ENCODE measurements at places on chromosomes 7 and 10. TPM values are rescaled to one million over a fixed set of nuclear protein-coding genes. Genes with fewer than 3 reads are reported as not detected.

Gene USP54
- 9.3 TPM for total RNA-seq

DNA sequence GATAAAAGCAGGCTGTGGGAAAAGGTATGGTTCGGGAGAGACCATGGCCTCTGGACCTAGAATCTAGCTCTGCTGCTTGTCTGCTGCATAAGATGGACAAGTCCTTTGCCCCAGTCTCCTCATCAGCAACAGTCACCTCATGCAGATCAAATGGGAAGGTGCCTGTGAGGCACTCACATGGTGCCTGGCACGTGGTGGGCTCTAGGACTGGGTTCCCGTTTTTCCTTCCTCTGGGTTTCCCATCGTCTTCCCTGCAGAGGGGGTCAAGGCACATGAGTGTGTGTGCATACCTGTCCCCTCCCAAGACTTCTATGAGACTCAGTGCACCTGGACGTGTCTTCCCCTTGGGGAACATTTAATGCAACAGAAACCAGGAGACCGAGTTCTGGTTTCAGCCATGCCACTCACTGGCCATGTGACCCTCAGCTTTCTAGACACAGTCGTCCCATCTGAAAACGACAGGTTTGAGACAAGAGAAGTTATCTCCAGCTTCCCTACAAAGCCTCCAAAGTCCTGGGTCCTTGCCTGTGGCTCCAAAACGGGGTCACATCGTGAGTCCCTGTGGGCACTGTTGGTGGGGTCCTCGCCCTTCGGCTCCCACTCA is 95.9 kb upstream of the NPTX2 start:
- no peak overlapping the region for H3K4me3 ChIP-seq
- DNase-seq, result no peak

- no peak for DNase-seq
- no peaks in the 10 kb centered on the region for H3K27me3 ChIP-seq
- H3K4me1 ChIP-seq, result no peaks in the 10 kb centered on the region
Measured at GRCh38 chr7:41445432-41445831, 257.5 kb downstream of the INHBA start.

DNA sequence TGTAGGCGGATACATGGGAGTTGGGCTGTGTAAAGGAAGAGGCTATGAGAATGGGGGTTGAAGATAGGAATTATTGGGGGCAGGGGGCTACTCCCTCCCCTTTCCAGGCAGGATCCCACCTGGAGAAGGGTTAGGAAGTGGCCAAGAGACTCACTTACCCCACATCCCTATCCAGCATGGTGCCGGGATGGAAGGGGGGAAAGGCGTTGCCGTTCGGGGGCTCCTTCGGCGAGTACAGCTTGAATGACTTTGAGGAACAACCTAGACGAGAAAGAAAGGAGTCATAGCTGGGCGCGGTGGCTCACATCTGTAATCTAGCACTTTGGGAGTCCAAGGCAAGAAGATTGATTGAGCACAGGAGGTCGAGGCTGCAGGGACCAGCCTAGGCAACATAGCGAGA is 8.9 kb downstream of the LDB1 start:
- H3K4me1 ChIP-seq, result peaks cover 22% of the 10 kb centered on the region
- no peaks in the 10 kb centered on the region for H3K27me3 ChIP-seq
- no peak overlapping the region for H3K27ac ChIP-seq

Gene GLI3
- total RNA-seq, result 0.25 TPM

GRCh38 chr7:159142199-159142598 is 2.5 kb downstream of the VIPR2 start:
- H3K4me1 ChIP-seq, result peaks cover 7% of the 10 kb centered on the region
- no peak overlapping the region for H3K27ac ChIP-seq
- H3K27me3 ChIP-seq, result peaks cover 7% of the 10 kb centered on the region
- DNase-seq, result no peak

Gene NKX2-3
- total RNA-seq, result not detected

- H3K4me1 ChIP-seq, result peaks cover 47% of the 10 kb centered on the region
- H3K27ac ChIP-seq, result peak overlapping the region; percentile 93
- peak overlapping the region; percentile 98 for H3K4me3 ChIP-seq
- DNase-seq, result no peak
Measured at GRCh38 chr10:30348378-30348776, 701 bp downstream of the MTPAP start.

- H3K36me3 ChIP-seq, result no peaks in the 10 kb centered on the region
- H3K4me3 ChIP-seq, result no peak overlapping the region
- H3K4me1 ChIP-seq, result no peaks in the 10 kb centered on the region
- no peak for DNase-seq
- H3K27ac ChIP-seq, result no peak overlapping the region
Measured at GRCh38 chr7:20963556-20964280, 177.0 kb upstream of the SP8 start.

DNA sequence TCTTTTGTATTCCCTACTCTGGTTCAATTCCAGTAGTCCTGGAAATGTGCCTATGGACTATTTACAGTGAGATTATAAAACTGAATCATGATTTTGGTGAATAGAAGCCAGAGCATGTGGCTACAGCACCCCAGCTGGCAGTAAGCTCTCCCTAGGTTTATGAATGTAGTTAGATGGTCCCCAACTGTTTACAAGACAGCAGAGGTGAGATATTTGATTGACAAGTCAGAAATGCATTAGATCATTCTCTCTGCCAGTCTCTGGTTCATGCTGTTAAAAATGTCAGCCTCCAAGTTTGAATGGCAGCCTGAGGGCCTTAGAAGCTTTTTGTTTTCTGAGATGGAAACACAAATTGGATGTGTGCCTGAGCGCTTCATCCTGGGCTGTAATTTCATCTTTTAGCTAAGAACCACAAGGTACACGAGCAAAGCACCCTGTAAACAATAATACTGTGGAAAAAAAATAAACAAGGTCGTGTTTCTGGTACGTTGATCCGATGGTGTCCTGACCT is 85.0 kb downstream of the BTRC start:
- no peaks in the 10 kb centered on the region for H3K27me3 ChIP-seq
- DNase-seq, result no peak
- peaks cover 6% of the 10 kb centered on the region for H3K4me1 ChIP-seq
- H3K36me3 ChIP-seq, result no peaks in the 10 kb centered on the region

Gene NYAP1
- not detected for total RNA-seq

Gene AZGP1
- total RNA-seq, result not detected

- H3K4me1 ChIP-seq, result peaks cover 15% of the 10 kb centered on the region
- no peak overlapping the region for H3K4me3 ChIP-seq
- H3K36me3 ChIP-seq, result no peaks in the 10 kb centered on the region
Measured at GRCh38 chr7:156609010-156609877, 31.3 kb upstream of the RNF32 start.

- H3K4me3 ChIP-seq, result no peak overlapping the region
- peaks cover 19% of the 10 kb centered on the region for H3K27me3 ChIP-seq
- no peaks in the 10 kb centered on the region for H3K36me3 ChIP-seq
- no peak overlapping the region for H3K27ac ChIP-seq
- H3K4me1 ChIP-seq, result no peaks in the 10 kb centered on the region
Measured at GRCh38 chr7:123598657-123599056, 3.0 kb upstream of the ASB15 start.

DNA sequence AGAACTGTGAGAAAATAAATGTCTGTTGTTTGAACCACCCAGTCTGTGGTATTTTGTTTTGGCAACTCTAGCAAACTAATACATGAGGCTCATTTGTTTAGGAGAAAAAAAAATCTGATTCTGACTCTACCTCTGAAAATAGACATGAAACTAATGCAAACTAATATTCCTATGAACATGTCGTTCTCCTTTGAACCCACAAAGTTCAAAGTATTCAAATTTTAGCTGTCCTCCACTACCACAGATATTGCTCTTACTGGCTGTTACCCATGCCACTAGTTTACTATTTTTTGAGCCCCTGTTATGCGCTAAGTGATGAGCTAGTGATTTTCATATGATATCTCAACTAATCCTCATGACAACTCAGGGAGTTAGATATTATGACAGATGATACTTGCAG is 58.8 kb upstream of the ZNF804B start:
- H3K27me3 ChIP-seq, result no peaks in the 10 kb centered on the region
- H3K36me3 ChIP-seq, result no peaks in the 10 kb centered on the region
- H3K4me1 ChIP-seq, result no peaks in the 10 kb centered on the region
- DNase-seq, result no peak
- no peak overlapping the region for H3K4me3 ChIP-seq
- H3K27ac ChIP-seq, result no peak overlapping the region

DNA sequence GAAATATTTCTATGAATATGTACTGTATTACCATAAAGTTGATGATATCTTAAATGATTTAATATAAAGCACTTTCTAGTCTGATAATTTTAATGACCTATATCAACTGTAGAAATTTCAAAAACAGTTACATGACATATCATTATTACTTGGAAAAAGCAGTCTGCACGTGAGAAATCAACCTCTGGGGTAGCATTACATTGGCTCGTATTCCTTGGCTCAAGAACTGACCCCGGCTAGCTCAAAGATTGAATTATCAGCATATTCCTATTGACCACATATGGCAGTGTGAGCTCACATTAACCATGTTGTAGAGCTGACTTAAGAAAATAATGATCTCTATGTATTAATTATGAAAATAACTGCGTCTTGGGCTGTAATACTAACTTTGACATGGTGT is 139.3 kb downstream of the PTN start:
- no peaks in the 10 kb centered on the region for H3K4me1 ChIP-seq
- H3K27ac ChIP-seq, result no peak overlapping the region
- H3K4me3 ChIP-seq, result no peak overlapping the region
- no peak for DNase-seq

GRCh38 chr10:60677531-60678129 is 100.6 kb upstream of the CDK1 start:
- peaks cover 7% of the 10 kb centered on the region for H3K27me3 ChIP-seq
- H3K27ac ChIP-seq, result no peak overlapping the region
- no peak for DNase-seq
- H3K4me3 ChIP-seq, result no peak overlapping the region
- no peaks in the 10 kb centered on the region for H3K36me3 ChIP-seq

DNA sequence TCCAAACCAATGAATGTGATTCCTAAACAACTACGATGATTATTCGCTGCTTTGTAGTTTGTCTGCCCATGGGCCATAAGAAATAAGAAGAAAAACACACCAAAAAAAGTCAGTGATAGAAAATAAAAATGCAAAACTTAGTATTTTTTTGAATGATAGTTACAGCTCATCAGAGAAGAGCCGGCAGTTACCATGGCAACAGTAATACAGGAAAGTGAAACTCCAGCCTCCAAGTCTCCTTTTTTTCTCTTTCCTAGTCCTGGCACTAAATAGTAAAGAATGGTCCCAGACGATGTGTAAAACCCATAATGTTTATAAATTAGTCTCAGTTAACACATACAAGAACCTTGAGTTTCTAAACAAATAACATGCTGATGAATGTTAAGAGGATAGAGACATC is 21.6 kb upstream of the LHFPL3 start:
- H3K27me3 ChIP-seq, result peaks cover 7% of the 10 kb centered on the region
- no peak overlapping the region for H3K4me3 ChIP-seq
- no peaks in the 10 kb centered on the region for H3K36me3 ChIP-seq
- no peak for DNase-seq

Gene RADIL
- total RNA-seq, result not detected

Gene SPDYE1
- total RNA-seq, result not detected

- no peaks in the 10 kb centered on the region for H3K27me3 ChIP-seq
- H3K4me3 ChIP-seq, result no peak overlapping the region
- DNase-seq, result no peak
- H3K4me1 ChIP-seq, result peaks cover 17% of the 10 kb centered on the region
Measured at GRCh38 chr10:67780759-67781538, 57.0 kb downstream of the DNAJC12 start.

DNA sequence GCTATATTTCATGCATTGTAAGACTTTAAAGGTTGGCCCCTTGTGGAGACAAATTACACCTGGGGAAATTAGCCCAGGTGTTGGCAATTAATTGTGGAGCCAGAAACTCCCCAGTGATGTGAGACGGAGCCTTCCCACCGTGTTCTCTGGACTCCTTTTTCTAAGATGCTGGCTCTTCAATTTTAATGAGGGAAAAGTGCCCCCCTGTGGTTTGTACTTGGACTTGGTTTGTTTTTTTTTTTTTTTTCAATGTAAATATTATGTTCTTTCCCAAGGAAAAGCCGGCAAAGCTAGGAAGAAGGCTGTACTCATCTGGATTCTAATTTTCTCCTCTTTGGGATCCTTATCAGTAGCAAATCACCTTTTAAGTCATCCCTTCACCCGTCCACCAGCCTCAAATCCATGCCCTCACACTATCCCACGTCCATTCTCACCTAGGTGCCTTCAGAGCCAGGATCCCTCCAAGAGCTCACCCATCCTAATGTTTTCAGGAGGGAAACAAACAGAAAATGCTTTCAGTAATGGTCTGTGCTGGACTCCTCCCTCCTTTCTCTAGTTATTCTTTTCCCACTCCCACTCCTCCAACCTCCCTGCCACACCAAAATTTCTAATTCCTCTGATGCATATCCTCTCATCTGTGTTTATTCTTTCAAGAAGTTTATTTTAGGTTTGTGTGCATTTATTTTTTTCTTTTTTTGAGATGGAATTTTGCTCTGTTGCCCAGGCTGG is 20.4 kb upstream of the ST8SIA6 start:
- H3K4me3 ChIP-seq, result no peak overlapping the region
- peaks cover 6% of the 10 kb centered on the region for H3K4me1 ChIP-seq
- DNase-seq, result no peak
- H3K27me3 ChIP-seq, result no peaks in the 10 kb centered on the region
- H3K27ac ChIP-seq, result peak overlapping the region; percentile 46
- peaks cover 5% of the 10 kb centered on the region for H3K36me3 ChIP-seq

Gene UNCX
- not detected for total RNA-seq

- no peak overlapping the region for H3K4me3 ChIP-seq
- H3K27ac ChIP-seq, result no peak overlapping the region
- DNase-seq, result no peak
- H3K36me3 ChIP-seq, result peaks cover 4% of the 10 kb centered on the region
Measured at GRCh38 chr10:67022099-67022498, 96.3 kb downstream of the LRRTM3 start.

Gene CFAP43
- not detected for total RNA-seq

Gene C10orf62
- not detected for total RNA-seq

All from natural killer cell treated with Interleukin-12 subunit alpha and Interleukin-12 subunit beta and Interleukin-15 and Interleukin-18, amount 100 ng/mL, for 72 hours (primary cell).